ENCODE measurements at places on chromosomes 2 and 18. TPM values are rescaled to one million over a fixed set of nuclear protein-coding genes. Genes with fewer than 3 reads are reported as not detected.

DNA sequence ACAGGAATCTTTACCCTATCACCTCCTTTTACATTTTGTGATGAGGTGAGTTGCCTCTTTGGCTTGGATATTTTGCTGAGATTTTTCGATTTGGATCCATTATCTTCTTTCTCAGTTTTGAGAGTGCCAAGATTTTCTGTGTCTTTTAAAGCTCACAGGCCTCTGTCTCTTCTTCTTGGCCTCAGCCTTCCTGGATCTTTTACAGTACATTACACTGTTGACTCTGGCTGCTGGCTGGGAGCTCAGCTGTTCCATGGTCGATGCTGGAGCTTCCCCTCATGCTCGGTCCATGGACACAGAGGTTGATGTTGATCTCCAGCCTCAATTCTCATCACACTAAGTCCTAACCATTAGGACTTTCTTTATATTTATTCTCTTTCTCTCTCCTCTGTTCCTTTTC lies 332.8 kb upstream of the UBE2E3 start:
- DNase-seq = no peak

DNA sequence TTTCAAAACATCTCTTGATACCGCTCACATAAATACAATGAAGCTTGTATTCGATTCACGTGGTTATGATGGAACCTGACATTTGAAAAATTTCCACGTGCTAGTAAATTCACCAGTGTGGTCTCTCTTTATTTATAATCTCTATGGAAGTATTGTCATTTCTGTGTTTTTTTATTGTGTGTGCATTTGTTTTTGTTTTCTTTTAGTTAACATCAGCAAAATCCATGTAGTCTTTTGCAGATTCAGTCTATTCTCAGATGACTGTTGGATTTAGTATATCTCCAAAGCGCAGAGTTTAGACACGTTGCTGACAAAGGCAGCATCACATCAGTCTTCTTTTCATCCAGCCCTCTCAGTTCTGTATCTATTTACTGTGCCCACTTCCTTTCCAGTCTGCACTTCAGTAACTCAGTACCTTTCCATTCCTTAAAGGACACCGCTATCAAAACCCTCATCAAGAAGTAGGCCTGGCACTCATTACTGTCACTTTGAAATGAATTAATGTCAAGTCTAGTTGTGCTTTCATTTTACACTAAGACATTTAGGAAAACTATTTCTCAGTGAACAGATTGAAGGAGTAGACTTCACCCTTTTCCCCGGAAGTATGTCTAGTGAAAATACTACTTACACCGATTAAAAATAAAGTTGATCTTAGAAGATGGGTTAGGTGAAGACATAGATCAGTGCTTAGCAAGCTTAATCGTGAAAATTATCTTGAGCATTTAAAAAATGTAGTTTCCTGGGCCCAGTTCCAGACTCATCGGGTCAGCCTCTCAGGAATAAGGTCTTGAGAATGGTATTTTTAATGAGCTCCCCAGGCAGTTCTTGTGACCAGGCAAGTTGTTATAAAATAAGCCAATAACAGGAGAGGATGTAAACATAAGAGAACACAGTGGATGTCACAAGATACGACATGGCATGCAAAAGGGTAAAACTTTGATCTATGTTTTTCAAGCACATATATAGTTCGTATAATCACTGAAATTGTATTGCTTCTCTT lies 506.8 kb upstream of the ZEB2 start:
- DNase-seq = no peak

DNA sequence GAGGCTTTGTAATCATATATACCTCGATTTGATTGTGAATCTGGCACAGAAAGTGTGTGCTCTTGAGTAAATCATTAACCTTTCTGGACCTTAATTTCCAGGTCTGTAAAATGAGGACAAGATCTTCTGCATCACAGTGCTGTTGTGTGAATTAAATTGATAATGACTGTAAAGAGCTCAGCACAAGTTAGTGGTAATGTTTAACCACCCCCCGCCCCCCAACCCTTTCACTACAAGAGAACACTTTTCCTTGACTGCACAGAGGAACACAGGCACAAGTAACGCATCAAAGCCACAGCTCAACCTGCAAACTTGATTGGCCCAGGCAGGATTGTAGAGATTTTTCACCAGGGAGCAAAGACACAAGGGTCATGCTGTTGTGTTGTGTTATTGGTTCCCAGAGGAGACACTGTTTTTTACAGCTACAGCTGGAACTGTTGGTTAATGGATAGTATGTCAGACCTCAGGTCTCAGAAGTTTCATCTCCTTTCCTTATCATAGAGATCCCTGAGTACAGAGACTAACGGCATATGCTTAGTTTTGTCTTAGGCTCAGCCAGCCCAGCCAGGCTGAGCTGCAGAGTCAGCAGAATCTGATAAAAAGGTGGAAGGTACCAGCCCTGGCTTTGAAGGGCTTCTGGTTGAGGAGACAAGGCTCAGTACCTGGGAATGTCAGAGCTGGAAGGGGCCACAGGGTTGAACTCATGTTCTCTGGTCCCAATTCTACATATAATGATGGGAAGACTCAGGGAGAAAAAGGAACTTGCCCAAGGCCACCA lies 10.6 kb downstream of the SETBP1 start:
- no peak for DNase-seq

DNA sequence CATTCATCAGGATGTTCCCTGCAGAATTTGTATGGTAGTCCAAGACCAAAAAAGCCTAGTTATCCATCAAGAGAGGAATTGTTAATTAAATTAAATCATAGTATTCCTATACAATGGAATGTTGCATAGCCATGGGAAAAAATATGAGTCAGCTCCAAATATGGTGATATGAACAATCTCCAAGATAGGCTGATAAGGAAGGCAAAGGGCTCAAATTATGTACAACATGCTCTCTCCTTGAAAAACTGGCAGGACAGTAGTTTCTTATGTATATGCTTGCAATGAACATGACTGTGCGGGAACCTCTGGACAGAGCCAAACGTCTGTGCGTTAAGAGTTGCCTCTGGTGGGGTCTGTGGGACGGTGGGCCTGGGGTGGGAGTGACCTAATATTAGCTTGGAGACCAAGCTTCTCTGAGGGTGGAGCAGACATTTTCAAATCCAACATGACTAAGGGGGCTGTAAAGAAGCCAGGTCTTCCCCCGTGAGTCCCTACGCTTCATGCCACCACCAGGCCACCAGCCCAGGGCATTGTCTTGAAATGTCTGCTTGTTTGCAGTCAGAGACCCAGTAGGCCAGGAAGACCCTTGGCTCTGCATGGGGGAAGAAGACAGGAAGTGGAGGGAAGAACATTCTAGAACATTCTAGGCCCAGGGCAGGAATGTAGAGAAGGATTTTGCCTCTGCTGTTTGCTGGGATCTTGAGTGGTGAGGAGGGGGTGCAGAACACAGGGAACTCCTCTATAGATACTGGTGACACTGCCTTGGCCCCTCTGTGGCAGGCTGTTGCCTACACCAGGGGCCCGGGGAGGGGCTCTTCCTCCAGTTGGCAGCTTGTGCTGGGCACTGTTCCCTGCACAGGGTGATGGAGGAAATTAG lies 244.0 kb upstream of the HS6ST1 start:
- no peak for DNase-seq

GRCh38 chr2:114022360-114023085 lies 132.6 kb downstream of the ACTR3 start:
- no peak for DNase-seq

Gene M1AP
- total RNA-seq = not detected

Gene SPDYA
- total RNA-seq = 3.0 TPM

Gene SANBR
- total RNA-seq = 2.8 TPM

Gene RBM44
- total RNA-seq = 2.8 TPM

Gene TUBB8B
- not detected for total RNA-seq
